ENCODE measurements at places on chromosomes 13 and 19. TPM values are rescaled to one million over a fixed set of nuclear protein-coding genes. Genes with fewer than 3 reads are reported as not detected.

DNA sequence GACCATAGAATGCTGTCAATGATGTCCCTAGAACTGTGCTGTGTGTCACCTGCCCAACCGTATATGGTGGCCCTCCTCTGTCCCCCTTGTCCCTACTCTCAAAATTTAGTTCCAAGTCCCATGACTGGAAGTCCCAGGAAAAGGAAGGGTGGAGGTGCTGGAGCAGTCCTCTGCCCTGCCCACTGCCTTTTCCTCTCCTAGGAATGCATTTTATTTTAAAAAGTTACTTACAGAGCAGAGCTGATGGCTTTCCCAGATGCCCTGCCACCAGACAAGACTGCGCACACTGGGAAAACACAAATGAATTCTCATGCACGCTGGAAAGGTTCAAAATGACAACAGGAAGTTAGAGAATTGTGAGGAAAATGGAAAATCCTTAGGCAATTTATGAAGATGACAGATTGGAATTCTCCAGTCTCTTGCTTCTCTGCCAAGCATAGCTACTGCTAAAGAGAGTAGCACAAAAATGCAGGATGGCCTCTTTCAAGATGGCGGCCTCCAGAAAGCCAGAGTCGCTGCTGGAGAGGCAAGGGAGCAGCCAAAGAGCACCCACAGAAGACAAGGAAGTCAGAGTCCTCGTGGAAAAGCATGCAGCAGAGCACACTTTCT is 117.1 kb upstream of the TSC22D1 start:
- DNase-seq: no peak

DNA sequence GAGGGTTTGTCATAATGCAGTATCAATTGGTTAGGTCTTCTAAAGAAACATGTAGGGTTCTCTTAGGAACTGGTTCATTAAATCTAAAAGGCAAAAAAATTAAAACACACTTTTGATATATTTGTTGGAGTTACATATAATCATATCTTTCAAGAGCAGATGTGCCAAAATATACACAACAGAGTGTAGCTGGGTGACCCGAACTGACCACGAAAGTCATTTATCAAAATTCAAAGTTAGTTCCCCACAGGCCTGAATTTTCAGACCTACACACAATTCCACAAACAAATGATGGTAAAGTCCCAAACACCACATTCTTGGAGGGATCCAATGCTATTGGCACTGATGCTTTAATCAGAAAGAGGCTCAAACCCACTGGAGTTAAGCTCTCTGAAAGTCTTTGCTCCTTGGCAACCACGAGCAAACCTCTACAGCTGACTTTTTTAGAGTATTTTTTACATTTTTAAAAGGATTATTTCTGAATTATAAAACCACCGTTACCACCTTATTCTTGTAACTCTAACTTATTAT is 50.9 kb downstream of the IRS2 start:
- DNase-seq: no peak

DNA sequence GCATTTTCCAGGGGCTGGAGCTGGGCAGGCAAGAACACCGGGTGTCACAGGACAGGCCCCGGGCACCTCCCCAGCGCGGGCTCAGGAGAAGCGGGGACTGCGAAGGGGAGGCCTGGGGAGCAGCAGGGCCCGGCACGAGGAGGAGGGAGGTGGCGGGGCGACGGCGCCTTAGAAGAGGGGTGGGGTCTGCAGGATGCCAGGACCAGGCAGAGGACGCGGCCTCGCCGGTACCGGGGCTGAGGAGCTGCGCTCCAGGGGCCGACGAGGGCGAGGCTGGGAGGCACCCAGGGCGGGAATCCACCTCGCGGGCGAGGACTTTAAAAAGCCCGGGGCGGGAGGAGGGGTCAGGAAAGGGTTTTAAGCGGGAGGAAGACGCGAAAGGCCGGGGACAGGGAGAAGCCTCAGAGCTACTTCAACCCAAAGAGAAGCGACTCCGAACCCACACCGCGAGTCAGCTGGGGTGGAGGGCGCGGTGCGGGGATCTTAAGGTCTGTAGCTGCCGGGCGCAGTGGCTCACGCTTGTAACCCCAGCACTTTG is 665 bp downstream of the ZNF347 start:
- DNase-seq: peak; percentile 33

DNA sequence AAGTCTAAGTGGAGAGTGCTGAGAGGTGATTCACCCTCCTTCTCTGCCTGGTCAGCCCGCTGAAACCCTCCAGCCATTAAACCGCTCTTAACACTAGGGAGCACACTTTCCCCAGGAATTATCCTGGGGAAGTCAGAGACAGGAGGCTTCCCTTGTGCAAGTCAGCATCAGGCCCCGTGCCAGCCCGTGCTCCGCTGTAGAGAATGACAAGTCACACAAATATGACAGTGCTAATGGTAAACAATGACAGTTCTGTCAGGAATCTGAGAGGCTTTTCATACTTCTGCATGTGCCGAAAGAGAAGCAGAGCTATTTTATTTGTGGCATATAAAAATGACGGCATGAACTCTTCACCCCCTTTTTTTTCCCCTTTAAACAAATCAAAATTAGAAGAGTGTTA is 816.9 kb upstream of the SLC10A2 start:
- peak; percentile 49 for DNase-seq

DNA sequence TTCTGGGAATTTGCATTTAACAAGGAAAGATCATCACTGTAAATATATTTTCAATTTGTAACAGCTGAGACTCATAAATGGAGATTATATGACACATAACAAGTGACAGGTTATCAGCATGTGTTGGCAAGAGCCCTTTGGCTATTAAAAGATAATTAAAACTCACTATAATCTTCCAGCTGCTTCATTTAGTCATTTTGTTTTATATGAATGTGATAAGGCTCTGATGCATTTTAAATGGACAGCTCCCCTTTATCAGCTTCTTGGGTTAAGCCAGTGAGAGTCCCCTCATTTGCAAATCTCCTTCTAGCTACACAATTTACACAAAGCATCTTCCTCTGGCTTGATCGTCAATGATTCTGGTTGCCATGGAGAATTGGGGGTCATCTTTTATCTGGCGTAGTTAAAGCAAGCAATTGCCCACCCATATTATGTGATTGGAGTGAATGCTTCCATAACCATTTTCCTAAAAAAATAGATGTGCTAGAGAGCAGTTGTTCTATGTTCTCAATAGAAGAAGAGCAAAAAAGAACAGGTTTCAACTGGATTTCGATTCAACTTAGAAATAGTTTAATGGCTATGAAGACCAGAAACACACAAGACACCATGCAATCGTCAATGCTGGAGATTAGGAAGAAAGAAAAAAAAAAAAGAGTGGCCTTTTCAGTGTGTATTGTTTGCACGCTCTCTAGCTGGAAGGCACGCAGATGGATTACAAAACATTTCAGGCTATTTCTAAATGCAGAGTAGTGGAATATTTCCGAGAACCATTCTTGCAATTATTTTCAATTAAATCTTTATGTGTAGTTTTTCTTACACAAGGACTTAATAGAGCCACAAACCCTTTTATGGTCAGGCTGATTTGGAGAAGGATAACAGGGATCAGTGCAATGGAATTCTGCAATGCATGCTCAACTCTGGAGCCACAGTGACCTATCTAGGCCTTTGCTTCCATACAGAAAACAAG is 27.4 kb downstream of the STARD13 start:
- DNase-seq: no peak

DNA sequence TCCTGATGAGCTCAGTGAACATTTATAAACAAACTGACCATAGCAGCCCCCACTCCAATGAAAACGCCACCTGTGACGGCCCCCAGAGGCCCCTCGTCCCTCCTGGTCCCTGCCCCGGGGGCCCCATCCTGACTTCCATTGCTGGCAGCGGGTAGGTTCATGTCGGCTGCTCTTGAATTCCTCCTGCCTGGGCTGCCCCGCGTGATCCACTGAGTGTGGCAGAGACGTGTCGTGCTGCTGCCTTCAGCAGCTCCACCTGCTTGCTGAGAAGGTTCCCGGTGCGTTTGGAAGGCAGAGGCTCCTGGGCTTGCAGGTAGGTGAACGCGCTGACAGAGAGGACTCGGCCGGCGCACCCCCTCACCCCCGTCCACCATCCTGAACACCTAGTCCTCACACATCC is 11.6 kb downstream of the C2CD4C start:
- no peak for DNase-seq

- no peak for DNase-seq
Measured at GRCh38 chr13:75927183-75927669, 291.1 kb downstream of the LMO7 start.

GRCh38 chr13:23986619-23987018 is 89.3 kb upstream of the C1QTNF9B start:
- no peak for DNase-seq

DNA sequence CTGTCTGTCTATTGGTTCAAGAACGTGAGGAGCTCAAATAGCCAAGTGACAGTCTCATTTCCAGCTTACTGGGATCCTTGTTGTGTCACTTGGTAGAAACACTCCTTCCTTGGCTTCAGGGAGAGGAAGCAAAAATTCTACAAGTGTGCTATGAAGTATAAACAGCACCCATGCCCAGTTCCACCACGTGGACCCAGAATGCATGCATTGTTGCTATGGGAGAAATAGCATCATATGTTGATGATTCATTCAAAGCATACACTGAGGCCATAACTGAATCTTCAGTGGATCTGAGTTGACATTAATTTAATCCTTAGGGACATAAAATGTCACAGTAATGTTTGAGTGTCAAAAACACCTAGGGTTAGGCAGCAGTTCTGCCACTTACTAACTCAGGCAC is 199.0 kb upstream of the RXFP2 start:
- DNase-seq: no peak

DNA sequence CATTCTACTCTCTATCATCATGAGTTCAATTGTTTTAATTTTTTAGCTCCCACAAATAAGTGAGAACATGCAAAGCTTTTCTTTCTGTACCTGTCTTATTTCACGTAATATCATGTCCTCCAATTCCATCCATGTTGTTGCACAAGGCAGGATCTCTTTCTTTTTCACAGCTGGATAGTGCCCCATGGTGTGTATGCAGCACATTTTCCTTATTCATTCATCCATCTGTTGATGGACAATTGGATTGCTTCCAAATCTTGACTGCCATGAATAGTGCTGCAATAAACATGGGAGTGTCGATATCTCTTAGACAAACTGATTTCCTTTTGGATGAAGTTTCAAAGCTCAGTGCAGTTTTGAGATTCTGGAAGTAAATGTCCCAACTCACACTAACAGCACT is 326.9 kb downstream of the FGF9 start:
- DNase-seq: no peak

DNA sequence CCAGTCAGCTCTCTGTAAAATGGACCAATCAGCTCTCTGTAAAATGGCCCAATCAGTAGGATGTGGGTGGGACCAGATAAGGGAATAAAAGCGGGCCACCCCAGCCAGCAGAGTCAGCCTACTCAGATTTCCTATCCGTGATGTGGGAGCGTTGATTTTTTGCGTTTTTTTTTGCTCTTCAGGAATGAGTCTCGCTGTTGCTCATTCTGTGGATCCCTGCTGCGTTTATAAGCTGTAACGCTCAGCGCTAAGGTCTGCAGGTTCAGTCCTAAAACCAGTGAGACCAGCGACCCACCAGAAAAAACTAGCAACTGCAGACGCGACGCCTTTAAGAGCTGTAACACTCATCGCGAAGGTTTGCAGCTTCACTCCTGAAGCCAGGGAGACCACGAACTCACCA is 435.7 kb downstream of the SLITRK6 start:
- DNase-seq: no peak

- DNase-seq: no peak
Measured at GRCh38 chr19:47499863-47500830, 14.7 kb downstream of the NAPA start.

DNA sequence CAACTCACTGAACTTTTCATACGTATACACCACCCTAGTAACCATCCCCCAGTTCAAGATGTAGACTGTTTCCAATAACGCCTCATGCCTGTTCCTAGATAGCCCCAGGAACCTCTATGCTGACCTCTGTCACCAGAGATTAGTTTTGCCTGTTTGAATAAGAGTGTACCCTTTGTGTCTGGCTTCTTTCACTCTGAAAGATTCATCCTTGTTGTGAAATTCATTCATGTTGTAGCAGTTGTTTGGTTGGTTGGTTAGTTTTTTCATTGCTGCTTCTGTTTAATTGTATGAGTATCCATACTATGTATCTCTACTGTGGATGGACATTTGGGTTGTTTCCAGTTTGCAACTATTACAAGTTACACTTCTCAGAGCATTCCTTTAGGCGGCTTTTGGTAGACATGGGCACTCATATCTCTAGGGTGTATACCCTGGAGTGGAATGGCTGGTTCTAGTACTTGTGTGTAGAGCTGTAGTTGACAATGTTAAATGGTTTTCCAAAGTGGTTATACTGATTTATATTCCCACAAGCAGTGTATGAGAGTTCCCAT is 1.6 kb downstream of the RNASEH2B start:
- DNase-seq: no peak

Gene CRX
- total RNA-seq: not detected

Gene SEMA6B
- 3.7 TPM for total RNA-seq

All from uterus (tissue), 4 donors.